ENCODE measurements at places on chromosomes 4 and X. TPM values are rescaled to one million over a fixed set of nuclear protein-coding genes. Genes with fewer than 3 reads are reported as not detected.
A peak's percentile ranks its signal among the peaks of the same experiment; 100 is the strongest.

DNA sequence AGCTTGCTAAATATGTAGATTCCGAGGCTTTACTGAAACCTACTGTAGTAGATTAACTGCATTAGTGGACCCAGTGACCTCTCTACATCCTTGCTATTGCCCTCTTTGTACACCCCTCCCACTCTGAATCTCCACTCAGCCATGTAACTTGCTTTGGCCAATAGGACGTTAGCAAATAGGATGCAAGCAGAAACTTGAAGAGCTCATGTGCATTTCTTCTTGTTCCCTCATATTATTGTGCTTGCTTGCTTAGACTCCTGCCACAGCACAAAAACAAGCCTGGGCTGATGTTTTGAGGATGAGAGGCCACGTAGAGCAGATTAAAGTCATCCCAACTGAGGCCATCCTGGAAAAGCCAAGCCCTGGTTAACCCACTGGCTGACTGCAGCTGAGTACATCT lies 147.9 kb downstream of the HS6ST2 start:
- DNase-seq = no peak
- no peak overlapping the region for H3K27ac ChIP-seq
- H3K4me3 ChIP-seq = no peak overlapping the region
- no peaks in the 10 kb centered on the region for H3K27me3 ChIP-seq
- no peaks in the 10 kb centered on the region for H3K4me1 ChIP-seq

- H3K27me3 ChIP-seq = no peaks in the 10 kb centered on the region
- H3K4me3 ChIP-seq = no peak overlapping the region
- H3K27ac ChIP-seq = no peak overlapping the region
- DNase-seq = no peak
- no peaks in the 10 kb centered on the region for H3K36me3 ChIP-seq
Observed at GRCh38 chr4:26822546-26822945, 38.1 kb upstream of the STIM2 start.

- no peaks in the 10 kb centered on the region for H3K36me3 ChIP-seq
- peaks cover 34% of the 10 kb centered on the region for H3K4me1 ChIP-seq
- H3K4me3 ChIP-seq = peak overlapping the region; percentile 90
Observed at GRCh38 chr4:3387154-3387942, 54.4 kb upstream of the HGFAC start.

DNA sequence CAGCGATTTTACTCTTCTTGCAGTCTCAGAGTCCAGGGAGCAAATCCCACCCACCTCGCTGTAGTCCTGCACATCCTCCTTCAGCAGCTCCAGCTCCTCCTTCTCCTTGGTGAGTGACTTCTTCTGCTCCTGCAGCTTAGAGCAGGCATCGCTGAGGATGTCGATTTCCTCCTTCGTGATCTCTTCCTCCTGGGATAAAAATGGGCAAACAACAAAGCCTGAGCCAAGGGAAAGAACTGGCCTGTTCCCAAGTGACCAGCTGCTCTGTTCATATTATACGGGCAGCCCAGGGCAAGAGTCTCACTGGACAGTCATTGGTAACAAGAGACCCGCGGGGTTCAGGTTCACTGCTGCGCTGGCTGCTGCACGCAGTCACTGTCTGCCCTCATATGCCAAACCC lies 26.2 kb downstream of the FGFR3 start:
- no peak for DNase-seq
- H3K4me1 ChIP-seq = no peaks in the 10 kb centered on the region
- peaks cover 16% of the 10 kb centered on the region for H3K36me3 ChIP-seq
- H3K4me3 ChIP-seq = no peak overlapping the region

DNA sequence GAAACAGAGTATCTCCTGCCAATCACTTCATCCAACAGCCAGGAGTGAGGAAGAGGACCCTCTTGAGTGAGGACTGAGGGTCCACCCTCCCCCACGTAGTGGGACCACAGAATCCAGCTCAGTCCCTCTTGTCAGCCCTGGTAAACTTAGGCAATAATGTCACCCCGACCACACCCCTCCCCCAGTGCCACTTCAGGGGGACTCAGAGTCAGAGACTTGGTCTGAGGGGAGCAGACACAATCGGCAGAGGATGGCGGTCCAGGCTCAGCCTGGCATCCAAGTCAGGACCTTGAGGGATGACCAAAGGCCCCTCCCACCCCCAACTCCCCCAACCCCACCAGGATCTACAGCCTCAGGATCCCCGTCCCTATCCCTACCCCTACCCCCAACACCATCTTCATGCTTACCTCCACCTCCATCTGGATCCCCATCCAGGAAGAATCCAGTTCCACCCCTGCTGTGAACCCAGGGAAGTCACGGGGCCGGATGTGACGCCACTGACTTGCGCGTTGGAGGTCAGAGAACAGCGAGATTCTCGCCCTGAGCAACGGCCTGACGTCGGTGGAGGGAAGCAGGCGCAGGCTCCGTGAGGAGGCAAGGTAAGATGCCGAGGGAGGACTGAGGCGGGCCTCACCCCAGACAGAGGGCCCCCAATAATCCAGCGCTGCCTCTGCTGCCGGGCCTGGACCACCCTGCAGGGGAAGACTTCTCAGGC lies at the start of the genes CSAG1 and MAGEA12:
TSS of gene CSAG1 (minus strand) at position 461 of the 715 bp plus-strand sequence. CDS start 1,261 bp downstream, outside the sequence.
TSS of gene MAGEA12 (plus strand) at position 497 of the 715 bp plus-strand sequence. CDS start 2,405 bp downstream, outside the sequence.
- H3K4me1 ChIP-seq = no peaks in the 10 kb centered on the region
- H3K4me3 ChIP-seq = no peak within 1 kb of the TSS
- no peaks in the 10 kb centered on the region for H3K27me3 ChIP-seq
- no peak within 1 kb of the TSS for H3K27ac ChIP-seq

DNA sequence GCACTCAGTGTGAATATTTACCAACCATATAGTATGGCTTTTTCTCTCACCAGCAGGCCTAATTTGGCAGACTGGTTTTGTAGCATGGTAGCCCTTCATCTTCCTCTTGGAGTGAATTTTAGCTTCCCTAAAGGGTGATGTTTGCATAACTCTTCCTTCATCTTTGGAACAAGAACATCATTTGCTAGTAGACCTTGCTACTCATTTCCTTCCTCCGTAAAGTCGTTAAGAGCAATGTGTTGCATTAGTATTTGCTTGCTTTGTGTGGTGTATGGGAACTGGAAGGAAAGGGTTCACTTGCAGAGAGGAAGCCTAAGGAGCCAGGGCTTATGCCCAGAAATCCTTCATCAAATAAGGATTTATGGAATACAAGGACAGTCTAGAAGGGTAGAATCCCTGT lies 50.2 kb upstream of the PGRMC2 start:
- no peaks in the 10 kb centered on the region for H3K27me3 ChIP-seq
- peaks cover 64% of the 10 kb centered on the region for H3K4me1 ChIP-seq
- H3K36me3 ChIP-seq = peaks cover 15% of the 10 kb centered on the region
- no peak for DNase-seq
- no peak overlapping the region for H3K27ac ChIP-seq

DNA sequence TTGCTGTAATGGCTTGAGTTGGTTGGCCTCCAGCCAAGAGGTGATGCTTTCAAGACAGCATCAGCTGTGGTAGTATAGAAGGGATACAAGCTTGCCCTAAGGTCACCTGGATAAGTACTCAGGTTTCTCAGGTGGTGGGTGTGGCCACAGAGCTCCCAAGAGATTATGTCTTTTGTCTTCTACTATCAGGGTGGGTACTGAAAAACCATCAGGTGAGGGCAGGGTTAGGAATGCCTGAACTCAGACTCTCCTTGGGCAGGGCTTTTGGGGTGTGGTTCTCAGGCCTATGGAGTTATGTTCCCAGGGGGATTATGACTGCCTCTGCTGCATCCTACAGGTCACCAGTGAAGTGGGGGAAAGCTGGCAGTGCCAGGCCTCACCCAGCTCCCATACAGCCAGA lies 654.6 kb upstream of the GALNT7 start:
- no peak overlapping the region for H3K4me3 ChIP-seq
- no peak for DNase-seq
- no peaks in the 10 kb centered on the region for H3K4me1 ChIP-seq
- no peaks in the 10 kb centered on the region for H3K27me3 ChIP-seq

DNA sequence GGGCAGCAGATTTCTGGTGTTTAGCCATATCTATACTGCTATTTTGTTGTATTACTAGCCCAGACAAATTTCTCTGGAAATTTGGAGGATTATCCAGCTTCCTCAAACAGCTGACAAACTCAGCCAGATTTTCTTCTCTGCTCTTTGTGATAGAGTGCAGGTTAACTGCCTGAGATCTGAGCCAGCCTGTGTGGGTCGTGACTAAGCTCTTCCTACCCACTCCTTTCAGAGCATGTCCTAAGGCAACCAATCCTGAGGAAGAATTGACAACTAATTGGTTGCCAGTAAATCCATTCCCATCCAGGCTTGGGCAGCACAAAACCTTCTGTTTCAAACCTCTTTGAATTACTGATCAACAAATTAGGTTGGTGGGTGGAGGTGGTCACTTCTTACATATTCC lies 2.5 kb upstream of the GABRA2 start:
- peaks cover 5% of the 10 kb centered on the region for H3K36me3 ChIP-seq
- H3K4me3 ChIP-seq = no peak overlapping the region
- H3K4me1 ChIP-seq = no peaks in the 10 kb centered on the region
- DNase-seq = no peak

DNA sequence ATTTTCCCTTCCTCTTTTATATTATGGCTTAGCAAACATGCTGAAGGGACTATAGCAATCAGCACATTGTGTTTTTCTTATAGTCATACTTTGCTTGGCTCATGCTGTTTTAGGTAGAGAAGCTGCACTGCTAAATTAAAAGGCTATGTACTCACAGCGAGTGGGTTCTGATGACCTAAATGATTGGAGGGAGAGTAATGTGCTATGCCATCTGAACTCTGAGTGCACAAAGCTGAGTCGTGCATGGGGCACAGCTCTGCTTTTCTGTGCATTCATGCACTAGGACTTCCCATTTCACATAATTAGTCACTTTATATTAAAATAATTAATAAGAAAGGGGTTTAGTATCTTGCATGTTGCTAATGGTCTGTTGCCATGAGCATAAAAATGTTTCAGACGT lies 132.7 kb upstream of the ADGRL3 start:
- no peaks in the 10 kb centered on the region for H3K36me3 ChIP-seq
- no peak overlapping the region for H3K4me3 ChIP-seq
- DNase-seq = no peak
- H3K27me3 ChIP-seq = no peaks in the 10 kb centered on the region

DNA sequence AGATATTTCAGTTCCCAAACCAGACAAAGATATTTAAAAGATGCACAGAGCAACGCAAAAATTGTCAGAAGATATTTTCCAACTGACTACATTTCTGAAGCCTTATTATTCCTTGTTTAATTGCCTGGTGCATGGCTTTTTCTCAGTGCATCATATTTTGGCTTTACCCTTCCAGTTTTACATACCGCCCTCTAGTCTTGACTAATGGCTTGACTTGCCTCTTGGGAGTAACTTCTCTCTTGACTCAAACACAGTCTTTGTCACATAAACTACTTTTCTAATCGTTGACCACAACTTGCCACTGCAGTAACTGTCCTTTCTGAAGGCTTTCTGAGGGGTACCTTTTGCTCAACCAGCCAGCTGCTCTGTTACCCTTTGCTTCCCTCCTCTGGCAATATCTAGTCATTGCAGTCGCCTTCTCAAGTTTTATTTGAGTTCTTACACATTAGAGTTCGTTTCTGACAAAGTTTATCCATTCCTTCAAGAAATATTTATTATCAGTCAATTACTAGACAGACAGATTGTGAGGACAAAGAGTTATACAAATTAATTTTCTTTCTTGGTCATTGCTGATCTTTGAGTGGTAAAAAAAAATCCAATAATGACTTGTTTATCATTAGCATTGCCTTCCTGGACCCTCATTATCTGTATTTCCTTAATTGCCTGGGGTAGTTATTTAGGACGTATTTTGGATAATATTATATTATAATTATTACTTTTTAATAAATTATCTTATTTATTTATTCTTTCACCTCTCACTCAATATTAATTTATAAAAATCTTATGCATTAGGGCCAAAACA lies 506.9 kb upstream of the PCDH10 start:
- H3K27me3 ChIP-seq = no peaks in the 10 kb centered on the region
- H3K4me1 ChIP-seq = no peaks in the 10 kb centered on the region

DNA sequence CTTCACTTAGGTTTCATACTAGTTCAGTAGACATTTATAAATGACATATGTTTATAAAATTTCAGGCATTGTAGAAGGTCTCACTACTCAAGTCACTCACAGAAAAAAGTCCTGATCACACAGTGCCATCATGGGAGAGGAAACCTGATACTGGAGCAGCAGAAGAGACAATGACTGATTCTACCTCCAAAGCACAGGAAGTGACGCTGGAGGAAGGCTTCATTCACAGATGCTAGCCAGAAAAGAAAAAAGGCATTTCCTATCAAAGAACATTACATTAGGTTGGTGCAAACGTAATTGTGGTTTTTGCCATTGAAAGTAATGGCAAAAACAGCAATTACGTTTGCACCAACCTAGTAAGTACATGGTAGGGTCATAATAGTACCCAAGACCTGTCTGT lies 79.5 kb downstream of the RASGEF1B start:
- no peaks in the 10 kb centered on the region for H3K4me1 ChIP-seq
- no peaks in the 10 kb centered on the region for H3K36me3 ChIP-seq
- H3K27me3 ChIP-seq = peaks cover 2% of the 10 kb centered on the region
- no peak for DNase-seq
- H3K4me3 ChIP-seq = no peak overlapping the region

DNA sequence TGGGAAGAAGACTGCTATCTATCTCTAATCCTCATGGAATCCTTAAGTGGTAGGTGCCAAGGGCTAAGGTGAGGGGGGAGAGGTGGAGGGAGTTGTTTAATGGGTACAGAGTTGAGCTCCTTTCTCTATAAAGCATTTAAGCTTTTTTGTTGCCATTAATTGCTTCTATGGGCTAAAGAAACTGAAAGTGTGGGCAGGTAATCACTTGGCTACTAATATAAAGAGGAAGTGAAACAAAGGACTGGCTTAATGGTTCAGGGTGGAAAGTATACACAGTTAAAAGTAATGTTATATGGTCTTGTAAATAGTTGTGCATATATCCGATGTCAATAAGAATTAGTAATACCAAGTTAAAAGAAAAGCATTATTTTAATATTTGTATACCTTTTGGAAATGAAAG lies 83.9 kb downstream of the POLA1 start:
- H3K27me3 ChIP-seq = no peaks in the 10 kb centered on the region
- no peak for DNase-seq
- H3K4me3 ChIP-seq = no peak overlapping the region

- H3K27ac ChIP-seq = peak overlapping the region; percentile 97
- peaks cover 1% of the 10 kb centered on the region for H3K27me3 ChIP-seq
- no peak for DNase-seq
- peaks cover 29% of the 10 kb centered on the region for H3K4me1 ChIP-seq
- peak overlapping the region; percentile 99 for H3K4me3 ChIP-seq
Observed at GRCh38 chr4:173370130-173370476, 651 bp upstream of the SAP30 start.

DNA sequence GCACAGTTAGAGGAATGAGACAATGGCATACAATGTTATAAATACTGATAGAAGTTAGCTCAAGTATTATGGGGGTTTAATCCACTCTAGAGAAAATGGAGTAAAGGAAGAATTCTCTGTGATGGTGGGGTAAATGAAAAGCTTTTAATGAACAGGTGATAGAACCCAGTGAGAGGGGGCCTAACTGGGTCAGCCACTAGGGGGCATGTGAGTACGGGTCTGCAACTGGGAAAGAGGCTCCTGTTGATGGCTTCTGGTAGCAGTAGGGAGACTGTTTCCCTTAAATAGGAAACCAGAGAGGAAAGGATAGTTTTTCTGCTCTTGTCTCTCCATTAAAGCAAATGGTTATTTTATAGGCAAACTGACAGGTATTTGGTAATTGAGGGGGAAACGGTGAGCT lies 132.8 kb upstream of the GPR101 start:
- no peaks in the 10 kb centered on the region for H3K27me3 ChIP-seq
- H3K27ac ChIP-seq = no peak overlapping the region
- no peaks in the 10 kb centered on the region for H3K4me1 ChIP-seq
- H3K4me3 ChIP-seq = no peak overlapping the region
- DNase-seq = no peak

ITIH6 gene
- not detected for total RNA-seq

SNCA gene
- not detected for total RNA-seq

PDGFRA gene
- total RNA-seq = 28.9 TPM

CYTL1 gene
- total RNA-seq = not detected

MGARP gene
- total RNA-seq = 22.8 TPM

TLR10 gene
- not detected for total RNA-seq

SPANXB1 gene
- total RNA-seq = not detected
